ENCODE measurements at places on chromosomes 11 and 22.

DNA sequence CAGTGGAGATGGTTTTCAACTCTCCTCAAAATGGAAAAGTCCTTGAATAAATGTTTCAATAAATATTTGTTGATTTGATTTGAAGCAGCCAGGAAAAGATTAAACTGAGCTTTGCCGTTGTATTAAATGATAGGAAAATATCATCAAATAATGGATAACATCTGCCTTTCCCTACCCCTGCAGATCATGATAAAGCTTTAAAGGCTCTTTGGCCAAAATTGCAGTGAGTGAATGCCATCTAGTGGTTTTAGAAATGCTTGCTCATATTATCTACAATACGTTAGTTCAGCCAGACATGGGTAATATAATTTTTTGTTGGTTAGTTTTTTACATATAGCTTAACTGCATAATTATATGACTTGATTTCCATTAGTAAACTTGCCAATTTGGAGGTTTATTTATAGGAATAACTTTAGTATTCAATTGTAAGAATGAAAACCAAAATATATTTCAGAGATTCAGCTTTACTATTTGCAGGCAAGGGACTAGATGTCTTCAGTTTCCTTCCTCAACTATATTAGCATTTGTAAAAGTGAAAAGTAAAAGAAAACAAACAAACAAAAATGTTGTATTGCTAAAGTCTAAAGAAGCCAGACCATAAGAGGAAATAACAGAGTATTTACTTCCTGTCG, 159.2 kb downstream of the MSANTD4 start:
- DNase-seq = no peak

- no peak for DNase-seq
Measured at GRCh38 chr11:120219938-120220746, 9.3 kb downstream of the OAF start.

DNA sequence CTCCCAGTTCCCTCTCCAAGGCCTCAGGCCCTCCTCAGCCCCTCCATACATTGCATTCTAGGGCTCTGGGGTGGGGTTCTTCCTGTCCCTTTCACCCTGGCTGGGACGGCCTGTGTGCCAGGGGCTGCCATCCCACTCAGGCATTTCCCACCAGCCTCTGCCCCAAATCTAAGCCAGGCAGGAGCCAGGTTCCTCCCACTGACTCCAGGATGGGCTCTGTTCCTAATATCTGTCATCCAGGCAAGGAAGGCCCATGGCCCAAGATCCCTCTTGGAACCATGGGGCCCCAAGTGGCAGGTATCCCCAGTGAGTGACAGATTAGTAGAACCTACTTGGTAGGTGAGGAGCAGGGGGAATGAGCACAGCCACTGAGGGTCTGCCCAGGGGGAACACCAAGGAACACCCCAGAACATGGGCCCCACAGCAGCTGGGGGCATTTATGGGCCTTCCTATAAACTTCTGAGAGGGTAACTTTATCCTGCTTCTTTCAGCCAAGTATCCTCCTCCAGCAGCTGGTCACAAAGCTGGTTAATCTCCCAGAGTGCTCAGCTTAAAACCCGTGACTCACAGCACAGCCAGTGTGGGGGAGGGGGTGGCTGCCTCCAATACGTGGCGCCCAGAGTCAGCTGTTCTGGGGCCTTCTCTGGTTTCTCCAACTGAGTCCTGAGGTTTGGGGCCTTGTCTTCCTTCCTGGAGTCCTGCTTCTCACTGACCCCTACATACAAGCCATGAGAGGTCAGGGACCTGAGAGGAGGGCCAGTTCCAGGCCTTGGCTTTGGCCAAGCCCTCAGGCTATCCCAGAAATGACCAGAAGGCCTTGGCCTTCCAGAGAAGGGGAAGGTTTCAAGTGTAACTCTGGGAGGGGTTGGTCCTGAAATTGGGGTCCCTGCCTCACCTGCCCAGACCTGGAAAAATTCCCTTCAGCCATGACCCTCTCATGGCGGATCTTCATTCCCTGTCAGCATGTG, 19.9 kb upstream of the MYOD1 start:
- DNase-seq = no peak

DNA sequence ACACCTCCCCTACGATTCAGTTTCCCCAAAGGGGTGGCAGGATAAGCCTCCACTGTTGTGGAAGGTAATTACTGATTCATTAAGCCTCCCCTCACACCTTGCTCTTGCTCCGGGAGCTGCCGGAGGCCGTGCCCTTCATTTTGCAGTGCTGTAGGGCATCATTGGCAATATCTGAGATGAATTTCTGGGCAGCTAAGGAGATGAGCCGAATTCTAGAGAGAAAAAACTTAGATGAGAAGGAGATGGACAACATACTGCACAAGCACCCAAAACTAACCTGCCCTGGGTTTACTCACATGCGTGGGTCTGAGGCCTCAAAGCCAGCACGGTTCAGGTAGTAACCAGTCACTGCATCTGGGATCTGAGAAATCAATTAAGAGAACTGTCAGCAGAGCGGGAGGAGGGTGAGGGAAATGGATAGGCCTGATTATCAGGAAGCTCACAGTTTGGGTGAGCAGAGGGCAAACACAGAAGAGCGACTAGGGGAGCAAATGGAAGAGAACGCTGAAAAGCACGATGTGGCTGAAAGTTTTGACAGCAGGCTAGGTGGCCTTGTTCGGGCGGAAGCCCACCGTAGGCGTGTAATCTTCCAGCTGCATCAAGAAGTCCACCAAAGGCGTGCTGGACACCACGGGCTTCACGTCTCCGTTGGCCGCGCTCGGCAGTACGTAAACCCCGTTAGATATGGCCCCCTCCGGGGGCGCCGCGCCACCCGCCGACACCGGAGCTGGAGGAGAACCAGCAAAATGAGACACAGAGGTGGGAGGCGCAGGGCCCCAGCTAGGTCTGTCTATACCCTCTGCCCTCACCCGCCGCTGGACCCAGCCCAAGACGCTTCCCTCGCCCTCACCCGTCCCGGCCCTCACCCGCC, 689 bp downstream of the TAF10 start:
- DNase-seq = peak; percentile 28

GRCh38 chr22:47594836-47595521, 832.5 kb downstream of the TBC1D22A start:
- no peak for DNase-seq

DNA sequence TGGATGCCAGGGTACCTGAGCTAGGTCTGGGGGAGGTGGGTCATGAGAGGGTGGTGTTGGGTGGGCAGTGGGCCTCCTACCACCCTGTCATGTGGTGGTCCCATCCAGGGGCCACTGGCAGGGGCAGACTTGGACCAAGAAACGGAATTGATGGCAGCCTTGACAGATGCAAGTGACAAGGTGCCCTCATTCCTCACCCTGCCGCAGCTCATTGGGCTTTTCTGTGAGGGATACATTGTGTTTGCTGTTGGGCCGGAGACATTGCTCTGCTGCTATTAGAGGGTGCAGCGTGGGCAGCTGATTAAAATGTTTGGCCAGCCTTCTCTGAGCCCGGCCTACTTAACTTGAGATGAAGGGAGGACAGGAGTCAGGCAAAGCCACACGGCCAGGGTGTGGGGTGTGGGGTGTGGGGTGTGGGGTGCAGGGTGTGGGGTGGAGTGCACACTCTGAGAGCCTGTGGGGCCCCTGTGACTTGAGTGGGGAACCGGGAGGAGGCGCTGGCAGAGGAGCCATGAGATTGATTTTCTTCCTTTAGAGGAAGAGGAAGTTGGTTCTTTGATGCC, 351.5 kb downstream of the TBC1D22A start:
- no peak for DNase-seq

DNA sequence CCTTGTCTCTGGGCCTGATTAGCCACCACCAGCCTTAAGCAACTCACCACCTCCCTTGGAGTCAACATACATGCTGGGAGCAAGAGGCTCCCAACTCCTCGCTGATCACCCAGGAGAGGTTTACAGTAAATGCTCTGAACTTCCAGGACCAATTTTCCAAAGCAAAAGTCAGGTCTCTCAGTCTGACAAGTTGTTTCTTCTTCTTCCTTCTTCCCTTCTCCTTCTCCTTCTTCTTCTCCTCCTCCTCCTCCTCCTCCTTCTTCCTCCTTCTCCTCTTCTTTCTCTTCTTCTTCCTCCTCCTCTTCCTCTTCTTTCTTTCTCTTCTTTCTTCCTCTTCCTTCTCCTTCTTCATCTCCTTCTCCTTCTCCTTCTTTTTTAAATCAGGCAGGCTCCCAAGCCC, 148.2 kb downstream of the NECTIN1 start:
- no peak for DNase-seq

Measured in hematopoietic multipotent progenitor cell treated with erythropoietin and hydrocortisone succinate and interleukin-3 and kit ligand, for 15 days (in vitro differentiated cells).